Naive thymus-derived CD8-positive, alpha-beta T cell (primary cell): ENCODE measurements at places on chromosomes 5 and 9.

GRCh38 chr5:142072488-142072887, 36.1 kb upstream of the NDFIP1 start:
- no peaks in the 10 kb centered on the region for H3K36me3 ChIP-seq
- no peaks in the 10 kb centered on the region for H3K27me3 ChIP-seq
- H3K4me1 ChIP-seq = peaks cover 27% of the 10 kb centered on the region
- H3K4me3 ChIP-seq = no peak overlapping the region
- DNase-seq = no peak

DNA sequence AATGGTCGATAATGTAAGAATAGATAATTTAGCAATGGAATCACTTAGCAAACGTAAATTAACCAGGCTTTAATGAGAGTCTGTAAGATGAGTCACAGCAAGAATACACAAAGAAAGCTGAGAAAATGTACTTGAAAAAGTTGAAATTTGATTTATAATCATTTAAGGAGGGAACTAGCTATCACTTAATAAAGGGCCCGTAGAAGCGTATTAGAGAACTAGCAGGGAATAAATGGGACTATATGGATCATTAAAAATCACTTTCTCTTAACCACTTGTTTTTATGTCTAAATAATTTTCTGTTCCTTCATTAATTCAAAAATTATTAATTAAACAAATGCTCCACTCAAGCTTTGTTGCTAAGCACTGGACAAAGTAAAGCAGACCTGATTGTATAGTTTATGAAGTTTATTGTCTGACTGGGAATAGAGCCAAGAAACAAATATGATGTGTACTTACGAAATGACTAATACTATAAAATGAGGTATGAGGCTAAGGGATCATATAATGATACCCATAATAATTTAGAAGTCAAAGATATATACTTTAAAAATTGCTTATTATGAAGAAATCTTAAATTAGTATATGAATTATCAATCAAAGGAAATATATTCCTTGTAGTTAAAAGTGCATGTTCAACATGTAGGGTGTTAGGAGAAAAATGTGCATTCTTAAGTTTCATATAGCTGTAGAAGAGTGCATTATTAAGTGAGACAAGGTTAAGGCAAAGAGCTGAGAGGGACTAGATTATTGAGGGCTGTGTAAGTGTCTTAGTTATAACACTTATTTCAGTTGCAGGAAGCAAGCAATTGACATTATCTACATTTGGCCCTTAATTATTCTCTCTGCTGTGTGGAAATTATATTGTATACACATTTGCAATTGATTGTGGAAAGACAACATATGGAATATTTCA, 196.8 kb downstream of the PRDM9 start:
- no peaks in the 10 kb centered on the region for H3K36me3 ChIP-seq
- no peak overlapping the region for H3K27ac ChIP-seq
- no peak for DNase-seq
- H3K4me1 ChIP-seq = no peaks in the 10 kb centered on the region

DNA sequence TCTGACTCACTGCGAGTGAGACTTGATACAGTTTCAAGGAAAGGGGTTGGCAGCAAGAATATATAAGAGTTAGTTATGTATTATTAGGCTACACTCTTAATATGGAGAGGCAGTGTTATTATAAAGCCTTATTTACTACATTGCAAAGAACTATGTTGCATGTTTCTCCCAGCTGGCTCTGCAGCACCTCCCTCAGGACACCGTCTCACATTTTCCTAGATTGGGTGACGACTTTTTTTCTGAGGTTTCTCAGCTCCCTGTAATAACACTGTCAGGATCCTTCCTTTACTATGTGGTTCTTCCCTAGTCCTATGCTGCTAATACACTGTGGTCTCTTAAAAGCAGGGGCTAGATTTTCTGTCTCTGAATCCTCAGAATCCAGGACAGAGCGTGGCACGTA, 153.7 kb downstream of the INSYN2B start:
- H3K27ac ChIP-seq = peak overlapping the region; percentile 22
- no peaks in the 10 kb centered on the region for H3K27me3 ChIP-seq
- peaks cover 50% of the 10 kb centered on the region for H3K36me3 ChIP-seq
- no peak overlapping the region for H3K4me3 ChIP-seq
- no peak for DNase-seq

DNA sequence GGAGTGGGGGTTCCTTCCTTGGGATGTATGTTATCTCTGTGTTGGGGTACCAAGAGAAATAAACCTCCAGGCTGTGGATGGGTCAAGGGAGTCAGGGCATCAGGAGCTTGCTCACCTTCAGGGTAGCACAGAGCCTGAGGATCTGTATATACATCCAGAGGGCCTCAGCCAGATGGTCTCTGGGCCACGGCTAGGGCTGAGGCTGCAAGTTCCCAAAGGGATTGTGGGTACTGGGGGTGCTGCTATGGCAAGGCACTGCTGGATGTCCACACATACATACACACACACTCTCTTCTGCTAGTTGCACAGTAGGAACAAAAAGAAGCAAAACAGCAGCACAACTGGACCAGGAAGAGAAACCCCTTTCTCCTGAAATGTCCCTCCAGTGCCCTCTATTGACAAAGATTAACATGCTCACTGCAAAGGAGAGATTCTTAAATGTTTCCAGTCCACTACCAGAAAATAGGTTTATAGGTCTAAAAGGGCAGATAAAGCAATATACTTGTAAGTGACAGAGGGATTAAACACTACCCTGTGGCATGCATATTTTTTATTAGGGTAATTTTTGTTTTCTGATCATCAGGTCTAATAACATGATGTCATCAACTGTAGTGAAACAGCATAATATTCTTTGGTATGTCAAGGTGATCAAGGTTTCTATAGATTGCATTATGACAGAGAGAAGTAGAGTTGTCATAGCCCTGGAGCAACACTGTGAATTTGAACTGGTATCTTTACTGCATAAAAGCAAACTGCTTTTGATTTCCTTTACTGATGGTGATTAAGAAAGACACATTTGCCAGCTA, 56.3 kb upstream of the KCNN2 start:
- H3K27ac ChIP-seq = no peak overlapping the region
- DNase-seq = no peak
- H3K4me3 ChIP-seq = no peak overlapping the region
- H3K36me3 ChIP-seq = no peaks in the 10 kb centered on the region
- no peaks in the 10 kb centered on the region for H3K27me3 ChIP-seq

GRCh38 chr5:143646961-143647360, 165.0 kb upstream of the HMHB1 start:
- H3K27me3 ChIP-seq = no peaks in the 10 kb centered on the region
- no peak for DNase-seq
- H3K4me1 ChIP-seq = no peaks in the 10 kb centered on the region
- no peak overlapping the region for H3K4me3 ChIP-seq
- no peaks in the 10 kb centered on the region for H3K36me3 ChIP-seq

DNA sequence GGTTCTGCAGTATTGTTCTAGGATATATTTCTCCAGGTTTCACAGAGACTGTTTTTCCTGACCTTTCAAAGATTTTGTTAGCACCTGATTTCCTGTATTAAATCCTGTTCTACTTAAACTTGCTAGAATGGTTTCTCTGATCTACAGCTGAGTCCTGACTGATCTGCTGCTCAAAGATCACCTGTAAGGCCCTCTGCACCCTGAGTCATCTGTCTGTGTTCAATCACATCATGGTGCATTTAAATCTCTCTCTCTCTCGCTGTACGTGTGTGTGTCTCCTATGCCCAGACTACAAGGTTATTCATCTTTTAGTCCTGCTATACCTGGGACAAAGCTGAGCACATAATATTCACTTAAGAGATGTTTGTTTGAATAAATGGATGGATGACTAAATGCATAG, 13.3 kb upstream of the C5orf63 start:
- H3K27ac ChIP-seq = peak overlapping the region; percentile 60
- DNase-seq = no peak
- H3K27me3 ChIP-seq = no peaks in the 10 kb centered on the region
- H3K4me3 ChIP-seq = no peak overlapping the region

DNA sequence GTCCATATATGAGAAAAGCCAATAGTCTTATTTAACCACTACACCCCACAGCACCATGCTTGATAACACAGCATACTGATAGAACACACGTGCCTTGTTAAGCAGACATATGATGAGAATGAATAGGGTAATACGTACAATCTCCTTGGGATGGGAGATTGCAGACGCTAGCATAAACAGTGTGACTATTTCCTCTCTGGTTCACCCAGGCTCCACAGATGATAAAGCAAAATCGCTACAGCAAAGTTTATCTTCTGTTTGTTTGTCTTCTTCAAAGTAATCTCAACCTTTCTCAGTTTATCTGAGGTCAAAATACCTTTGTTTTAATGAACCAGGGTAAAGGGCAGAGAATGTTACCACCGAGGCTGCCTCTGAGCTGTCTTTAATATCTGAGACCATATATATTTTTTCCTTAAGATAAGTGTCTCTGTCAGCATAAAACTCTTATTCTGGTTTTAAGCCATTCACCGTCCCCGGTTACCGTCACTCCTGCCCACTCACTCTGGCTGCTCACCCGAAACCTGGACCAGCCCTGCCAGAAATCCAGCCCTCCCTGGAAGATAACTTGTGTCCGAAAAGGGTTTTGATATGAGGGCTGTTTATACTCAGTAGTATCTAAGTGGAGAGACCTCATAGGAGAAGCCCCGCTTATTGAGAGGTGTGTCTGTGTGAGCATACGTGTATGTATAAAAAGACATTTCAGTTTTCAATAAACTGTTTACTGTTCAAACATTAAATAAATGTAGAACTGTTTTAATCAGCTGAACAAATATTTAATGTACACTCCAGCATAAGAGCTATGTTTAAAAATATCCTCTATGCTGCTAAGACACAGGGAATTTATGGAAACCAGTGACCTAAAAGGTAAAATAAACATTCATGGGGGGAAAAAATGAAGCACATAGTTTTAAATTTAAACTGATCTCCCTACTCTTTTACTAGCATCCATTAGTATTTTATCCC, 465.4 kb downstream of the RASEF start:
- H3K4me1 ChIP-seq = no peaks in the 10 kb centered on the region
- H3K27ac ChIP-seq = no peak overlapping the region
- no peak overlapping the region for H3K4me3 ChIP-seq
- H3K36me3 ChIP-seq = no peaks in the 10 kb centered on the region

DNA sequence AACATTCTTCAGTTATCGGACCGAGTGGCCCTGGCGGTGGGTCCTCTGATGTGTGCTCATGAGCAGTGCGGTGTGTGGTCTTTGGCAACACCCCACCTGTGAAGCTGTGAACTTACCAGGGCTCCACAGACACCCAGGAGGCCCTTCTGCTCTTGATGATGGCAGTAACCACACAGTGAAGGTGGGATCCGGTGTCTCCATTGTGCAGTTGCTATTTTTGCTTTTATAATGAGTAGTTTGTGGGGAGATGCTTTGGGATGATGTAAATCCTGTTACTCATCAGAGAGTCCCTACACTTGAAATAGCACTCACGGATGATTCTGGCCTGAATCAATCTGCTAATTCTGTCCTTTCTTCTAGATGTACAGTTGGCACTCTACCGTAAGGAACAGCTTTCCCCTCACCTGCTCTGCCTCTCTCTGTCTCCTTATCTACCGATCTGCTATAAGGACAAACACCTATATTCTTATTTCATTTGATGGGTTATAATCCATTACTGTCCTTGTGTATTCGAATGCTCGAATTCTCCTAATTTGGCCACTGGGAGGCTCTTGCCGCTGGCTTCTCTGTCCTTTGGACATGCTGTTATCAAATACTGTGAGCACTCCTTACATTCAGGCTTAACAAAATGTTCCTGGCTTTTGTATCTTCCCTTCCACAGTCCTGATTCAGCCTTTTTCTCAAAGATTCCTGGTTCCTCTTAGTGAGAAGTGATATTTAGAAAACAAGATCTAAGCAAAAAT, 20.2 kb downstream of the ATPSCKMT start:
- no peaks in the 10 kb centered on the region for H3K4me1 ChIP-seq
- no peak overlapping the region for H3K27ac ChIP-seq
- no peak overlapping the region for H3K4me3 ChIP-seq
- DNase-seq = no peak
- H3K27me3 ChIP-seq = no peaks in the 10 kb centered on the region

DNA sequence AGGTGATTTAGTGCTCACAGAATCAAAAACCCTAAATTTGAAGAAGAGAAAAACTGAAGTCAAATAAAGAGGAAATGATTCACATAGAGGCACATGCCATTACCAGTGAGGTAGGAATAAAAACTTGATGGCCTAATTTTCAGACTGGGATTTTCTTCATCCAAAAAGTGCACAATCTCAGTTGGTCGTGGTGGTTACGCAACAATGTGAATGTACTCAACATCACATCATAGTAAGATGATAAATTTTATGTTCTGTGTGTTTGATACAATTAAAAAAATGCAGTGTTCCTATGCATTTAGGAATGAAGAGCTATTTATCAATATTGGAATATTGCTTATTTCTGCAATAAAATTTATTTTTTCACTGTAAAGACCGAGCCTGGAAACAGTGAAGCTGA, 60.7 kb downstream of the SV2C start:
- no peak for DNase-seq
- H3K36me3 ChIP-seq = no peaks in the 10 kb centered on the region
- H3K4me3 ChIP-seq = no peak overlapping the region
- H3K27me3 ChIP-seq = peaks cover 7% of the 10 kb centered on the region

GRCh38 chr9:108972626-108973209, 38.5 kb downstream of the ABITRAM start:
- no peaks in the 10 kb centered on the region for H3K4me1 ChIP-seq
- no peak overlapping the region for H3K27ac ChIP-seq
- H3K36me3 ChIP-seq = peaks cover 5% of the 10 kb centered on the region
- no peak for DNase-seq
- no peak overlapping the region for H3K4me3 ChIP-seq

- peaks cover 29% of the 10 kb centered on the region for H3K36me3 ChIP-seq
- no peak overlapping the region for H3K4me3 ChIP-seq
- no peaks in the 10 kb centered on the region for H3K4me1 ChIP-seq
- peaks cover 6% of the 10 kb centered on the region for H3K27me3 ChIP-seq
- no peak overlapping the region for H3K27ac ChIP-seq
These were observed 6.2 kb downstream of the ZNF883 start for GRCh38 chr9:113005777-113006176.

GRCh38 chr5:138974227-138975063, 99.3 kb upstream of the LRRTM2 start:
- peaks cover 5% of the 10 kb centered on the region for H3K4me1 ChIP-seq
- no peak for DNase-seq

- H3K4me3 ChIP-seq = no peak overlapping the region
- DNase-seq = no peak
- no peaks in the 10 kb centered on the region for H3K4me1 ChIP-seq
- no peaks in the 10 kb centered on the region for H3K27me3 ChIP-seq
- no peak overlapping the region for H3K27ac ChIP-seq
These were observed 9.3 kb upstream of the OR13F1 start for GRCh38 chr9:104494808-104495207.

- H3K4me3 ChIP-seq = no peak overlapping the region
- peaks cover 4% of the 10 kb centered on the region for H3K4me1 ChIP-seq
- H3K27me3 ChIP-seq = peaks cover 8% of the 10 kb centered on the region
- no peak for DNase-seq
- H3K36me3 ChIP-seq = no peaks in the 10 kb centered on the region
These were observed 131.8 kb downstream of the EFNA5 start for GRCh38 chr5:107538805-107539445.

GRCh38 chr9:112002131-112002846, 105.7 kb downstream of the UGCG start:
- no peaks in the 10 kb centered on the region for H3K36me3 ChIP-seq
- H3K4me1 ChIP-seq = peaks cover 29% of the 10 kb centered on the region
- H3K27ac ChIP-seq = peak overlapping the region; percentile 82
